Esophagus squamous epithelium (tissue), 5 donors: ENCODE measurements at places on chromosomes 5 and 9.

DNA sequence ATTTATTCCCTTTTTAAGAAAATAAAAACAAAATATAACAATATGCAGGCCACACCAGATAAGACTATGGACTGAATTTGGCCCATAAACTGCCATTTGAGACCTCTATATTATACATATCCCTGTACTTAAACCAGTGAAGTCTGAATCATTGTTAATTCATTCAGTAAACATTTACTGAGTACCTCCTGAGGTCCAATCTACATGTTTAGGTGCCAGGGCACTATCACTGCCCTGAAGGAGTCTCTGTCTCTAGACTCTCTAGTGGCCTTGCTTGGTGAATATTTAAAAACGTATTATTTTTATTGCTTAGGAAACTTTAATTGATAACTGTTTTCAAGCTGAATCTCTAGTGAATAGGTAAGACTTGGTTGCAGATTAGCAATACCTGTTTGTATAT, 74.7 kb upstream of the ELL2 start:
- DNase-seq, result no peak

DNA sequence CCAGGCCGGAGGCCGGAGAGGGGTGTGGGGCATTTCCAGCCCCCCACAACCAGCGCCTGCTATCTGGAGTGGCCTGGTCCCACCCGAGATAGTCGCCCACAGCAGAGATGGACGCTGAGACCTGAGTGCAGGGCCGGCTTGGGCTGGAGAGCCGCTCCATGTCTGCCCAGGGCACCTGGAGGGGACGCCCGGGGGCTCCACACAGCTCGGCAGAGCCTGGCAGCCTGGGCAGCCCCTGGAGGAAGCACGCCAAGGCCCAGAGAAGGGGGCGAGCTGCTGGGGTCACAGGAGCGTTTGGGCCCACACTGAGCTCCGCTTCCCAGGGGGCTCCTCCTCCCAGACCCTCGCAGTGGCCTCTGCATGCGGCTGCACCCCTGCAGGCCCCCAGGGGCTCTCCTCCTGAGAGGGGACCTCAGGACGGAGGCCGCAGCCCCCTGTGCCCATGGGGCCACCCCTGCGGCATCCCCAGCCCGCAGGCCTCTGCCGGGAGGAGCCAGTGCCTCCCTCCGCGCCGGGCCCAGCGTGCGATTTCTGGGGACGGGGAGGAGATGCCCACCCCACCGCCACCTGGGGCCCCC, 42.2 kb upstream of the EGFL7 start:
- no peak for DNase-seq

DNA sequence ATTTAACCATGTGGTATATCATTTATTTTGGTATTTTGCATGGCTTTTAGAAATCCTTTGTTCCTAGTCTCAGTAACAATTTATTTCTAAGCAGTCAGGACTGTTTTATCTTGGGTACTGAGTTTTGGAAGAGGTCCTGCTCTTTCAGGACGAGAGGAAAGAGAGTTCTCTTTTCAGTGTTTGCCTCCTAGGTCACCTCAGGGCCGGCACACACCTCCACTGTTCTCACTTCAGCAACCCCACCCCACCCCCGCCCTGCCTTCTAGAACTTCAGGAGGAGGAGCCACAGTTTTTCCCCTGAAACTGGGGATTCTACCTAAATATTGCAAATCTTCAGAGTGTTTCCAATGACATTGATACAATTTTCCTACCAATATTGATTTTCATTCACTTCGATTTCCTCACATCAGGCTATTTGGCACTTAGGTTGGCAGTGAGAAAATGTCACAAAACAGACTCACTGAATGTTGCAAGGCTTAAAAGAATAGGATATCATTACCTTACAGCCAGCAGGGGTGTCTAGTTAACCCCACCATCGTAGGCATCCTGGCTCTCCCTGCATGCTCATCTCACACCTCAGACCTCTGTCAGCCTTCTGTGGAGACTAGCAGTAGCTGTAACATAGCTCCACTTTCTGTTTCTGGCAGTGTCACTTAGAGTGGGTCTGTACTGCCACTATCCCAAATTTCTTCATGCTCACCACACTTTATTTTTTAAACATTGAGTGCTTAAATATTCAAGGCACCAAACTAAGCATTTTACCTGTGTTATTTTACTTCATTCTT, 5.4 kb downstream of the IGIP start:
- no peak for DNase-seq

DNA sequence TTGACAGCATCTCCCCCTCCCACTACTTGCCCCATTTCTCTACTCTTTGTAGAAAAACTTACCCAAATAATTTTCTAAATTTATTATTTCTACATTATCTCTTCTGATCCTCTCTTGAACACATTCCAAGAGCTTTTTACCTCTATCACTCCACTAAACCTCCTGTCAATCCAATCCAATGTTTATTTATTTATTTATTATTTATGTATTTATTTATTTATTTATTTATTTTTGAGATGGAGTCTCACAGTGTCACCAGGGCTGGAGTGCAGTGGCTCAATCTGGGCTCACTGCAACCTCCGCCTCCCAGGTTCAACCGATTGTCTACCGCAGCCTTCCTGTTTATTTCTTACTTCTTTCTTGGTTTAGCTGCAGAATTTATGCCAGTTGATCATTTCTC, 178.5 kb upstream of the GAS1 start:
- no peak for DNase-seq

DNA sequence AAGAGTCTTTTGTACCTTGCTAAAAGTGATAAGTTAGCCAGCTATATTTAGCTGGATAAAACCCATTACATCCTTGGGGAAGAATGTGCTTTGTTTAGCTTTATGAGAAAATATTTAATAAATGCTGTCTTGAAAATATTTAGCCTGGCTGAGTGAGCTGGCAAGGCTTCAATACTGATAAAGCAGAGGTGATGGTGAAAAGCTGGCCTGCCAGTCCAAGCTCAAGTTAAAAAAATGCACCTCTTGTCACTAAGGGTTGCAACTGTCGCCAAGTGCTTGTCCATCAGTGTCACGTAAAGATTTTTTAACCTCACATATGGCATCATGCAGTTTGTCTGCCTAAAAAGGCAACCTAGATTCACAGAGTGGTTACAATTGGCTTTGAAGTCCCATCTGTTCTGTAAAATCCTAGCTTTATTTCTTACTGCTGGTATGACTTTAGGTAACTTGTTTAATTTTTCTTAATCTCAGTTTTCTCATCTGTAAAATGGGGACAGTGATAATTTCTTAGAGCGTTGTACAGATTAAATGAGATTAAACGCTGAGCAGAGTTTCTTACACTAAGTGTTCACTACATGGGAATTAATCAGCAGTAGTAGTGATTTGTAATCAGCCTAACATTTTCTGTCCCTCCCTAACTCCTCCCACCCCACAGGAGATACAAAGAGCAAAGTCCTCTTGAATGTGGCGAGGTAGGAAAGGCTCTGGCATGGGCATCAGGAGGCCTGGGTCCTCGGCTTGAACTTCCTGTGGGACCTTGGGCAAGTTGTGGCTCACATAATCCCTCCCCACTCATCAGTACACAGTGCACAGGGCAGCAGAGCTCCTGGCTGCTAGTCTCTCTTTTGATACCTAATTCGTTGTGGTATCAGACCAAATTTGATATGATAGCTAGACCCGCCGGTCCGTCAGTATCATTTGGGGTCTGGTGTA, 48.7 kb downstream of the PIK3R1 start:
- DNase-seq, result no peak

GRCh38 chr5:129906177-129906887, 2.1 kb downstream of the CHSY3 start:
- DNase-seq, result no peak

- DNase-seq, result no peak
These were observed 13.9 kb upstream of the SGCD start for GRCh38 chr5:156312897-156313694.

- no peak for DNase-seq
These were observed 206.9 kb downstream of the GABBR2 start for GRCh38 chr9:98501819-98502218.

GRCh38 chr9:37753489-37754190, at the start of gene TRMT10B:
Gene TRMT10B, plus strand, starts transcription at chr9:37753805. Its CDS starts 8,127 bp downstream, at chr9:37761932.
- no peak for DNase-seq
